ENCODE measurements at places on chromosomes 6 and 20.

DNA sequence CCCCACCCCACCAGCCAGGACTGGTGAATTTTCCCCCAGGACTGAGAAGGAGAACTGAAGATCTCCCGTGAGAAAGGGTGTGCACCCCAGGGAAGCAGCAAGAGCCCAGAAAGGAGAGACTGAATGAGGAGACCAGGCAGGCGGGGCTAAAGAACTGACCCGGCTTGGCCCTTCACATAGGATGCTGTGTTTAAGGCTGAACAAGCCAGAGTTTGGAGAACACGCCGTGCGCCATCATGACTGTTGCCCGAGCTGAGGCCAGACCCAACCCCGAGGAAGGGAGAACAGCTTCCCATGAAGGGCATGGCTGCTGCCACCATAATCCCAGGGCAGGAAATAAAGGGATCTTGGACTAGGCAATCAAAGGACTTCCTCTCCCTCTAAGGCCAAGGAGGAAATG is 104.7 kb upstream of the SRSF6 start:
- no peak for DNase-seq

GRCh38 chr6:21883595-21884328 is 290.2 kb downstream of the SOX4 start:
- DNase-seq: peak; percentile 46

DNA sequence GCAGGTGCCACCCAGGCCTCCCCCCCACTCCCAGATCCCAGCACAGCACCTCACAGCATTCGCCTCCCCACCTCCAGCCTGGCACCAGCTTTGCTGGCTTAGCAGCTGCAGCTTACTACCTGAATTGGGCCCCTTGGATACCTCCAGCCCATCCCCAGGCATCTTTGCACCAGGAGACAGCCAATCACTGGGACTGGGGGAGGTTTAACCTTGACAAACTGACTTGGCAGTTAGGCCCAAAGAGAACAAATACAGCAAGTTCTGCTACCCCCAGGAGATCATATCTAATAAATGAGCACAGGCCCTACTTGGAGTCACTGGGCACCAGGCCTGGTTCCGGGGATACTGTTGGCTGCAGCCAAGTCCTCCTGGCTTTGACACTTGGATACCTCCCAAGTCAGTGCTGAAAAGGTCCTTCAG is 8.8 kb downstream of the PDRG1 start:
- DNase-seq: no peak

- no peak for DNase-seq
Measured at GRCh38 chr20:50450881-50451752, 59.1 kb upstream of the PTPN1 start.

DNA sequence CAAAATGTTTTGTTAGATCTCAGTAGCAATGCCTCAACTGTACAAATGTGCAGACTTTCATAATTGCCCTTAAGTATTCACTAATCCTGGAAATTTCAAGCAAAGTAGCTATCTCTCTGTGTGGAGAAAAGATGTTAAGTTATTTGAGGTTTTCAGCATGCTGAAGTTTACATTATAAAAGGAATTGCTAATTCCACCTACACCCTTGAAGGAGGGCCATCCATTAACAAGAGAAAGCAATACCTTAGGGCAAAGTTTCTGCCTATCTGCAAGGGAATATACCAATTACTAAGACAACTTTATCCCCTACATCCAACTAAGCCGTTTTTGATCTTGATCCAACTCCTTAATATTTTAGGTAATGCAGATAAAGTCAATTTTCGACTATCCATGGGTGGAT is 380.7 kb upstream of the BTBD3 start:
- DNase-seq: no peak

DNA sequence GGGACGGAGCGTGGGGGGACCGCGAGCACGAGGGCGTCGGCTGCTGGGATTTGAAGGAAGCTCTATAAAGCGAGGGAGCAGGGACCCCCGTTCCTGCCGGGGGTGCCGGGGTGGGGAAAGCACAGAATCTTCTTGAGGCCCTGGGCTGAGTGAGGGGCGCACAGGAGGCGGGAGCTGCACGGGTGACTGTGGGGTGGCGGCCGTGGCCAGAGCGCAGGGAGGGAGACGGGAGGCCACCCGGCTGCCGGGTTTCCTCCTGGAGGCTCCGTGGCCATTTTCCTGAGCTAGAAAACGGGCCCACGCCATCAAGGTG is 385.1 kb downstream of the SMOC2 start:
- no peak for DNase-seq

GRCh38 chr6:16301511-16301910 is 63.1 kb downstream of the GMPR start:
- DNase-seq: no peak

- DNase-seq: peak; percentile 26
Measured at GRCh38 chr6:69866351-69866769, at the start of gene COL19A1. COL19A1 (plus strand) TSS chr6:69866556; CDS start chr6:69879568, 13,012 bp downstream.

GRCh38 chr20:46433051-46433450 is 26.6 kb upstream of the ELMO2 start:
- DNase-seq: no peak

DNA sequence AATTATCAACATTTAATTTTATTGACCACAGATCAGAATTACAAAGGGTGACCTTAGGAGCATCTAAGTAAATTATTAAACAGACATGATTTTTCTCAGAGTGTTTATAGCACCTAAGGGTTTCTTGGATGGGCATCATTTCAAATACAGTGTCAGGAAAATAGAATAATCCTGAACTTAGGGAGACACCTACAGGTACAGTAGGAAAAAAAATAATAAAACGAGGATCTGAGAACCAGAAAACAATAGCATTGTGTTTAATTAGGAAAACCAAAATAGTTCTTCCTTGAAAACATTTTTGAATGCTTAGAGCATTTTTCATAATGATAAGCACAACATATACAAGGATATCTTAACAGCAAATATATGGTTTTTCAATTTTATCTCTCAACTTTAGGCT is 39.2 kb downstream of the MMUT start:
- peak; percentile 56 for DNase-seq

GRCh38 chr20:10639077-10639736 is 34.6 kb downstream of the JAG1 start:
- DNase-seq: no peak

DNA sequence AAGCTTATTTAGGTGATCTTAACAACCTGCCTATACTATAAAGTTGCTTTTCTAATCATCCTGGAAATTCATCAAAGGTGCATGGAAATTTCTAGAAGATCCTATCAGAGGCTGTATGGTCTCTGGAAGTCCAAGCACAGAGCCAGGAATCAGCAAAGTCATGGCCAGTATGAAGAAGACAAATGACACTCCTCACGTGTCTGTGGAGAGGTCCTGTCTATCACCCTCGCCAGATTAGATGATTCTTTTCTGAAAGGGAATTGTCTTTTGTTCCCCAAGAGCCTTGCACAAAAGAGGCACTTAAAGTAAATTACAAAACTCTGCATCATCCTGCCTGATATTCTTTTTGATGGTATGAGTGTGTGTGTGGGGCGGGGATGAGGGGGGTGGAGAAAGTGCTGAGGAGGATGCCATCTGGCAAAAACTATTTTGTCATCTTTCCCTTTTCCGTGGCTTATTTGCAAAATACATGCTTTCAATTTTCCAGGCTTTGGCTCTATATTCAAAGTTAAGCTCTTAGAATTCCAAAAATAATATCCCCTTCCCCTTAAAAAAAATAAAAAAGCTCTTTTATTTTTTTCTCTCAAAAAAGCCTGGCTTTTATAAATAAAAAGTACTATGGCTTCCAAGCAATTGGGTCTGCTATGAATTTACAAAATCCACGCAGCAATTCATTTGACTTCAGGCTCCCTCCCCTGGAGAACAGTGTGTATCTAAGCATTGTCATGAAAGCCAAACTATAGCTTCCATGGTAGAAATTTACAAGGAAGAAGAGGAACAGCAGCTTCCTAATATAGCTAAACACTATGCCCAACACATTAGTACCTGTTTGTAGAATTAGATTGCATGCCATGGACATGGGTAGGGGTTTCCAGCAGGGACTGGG is 185.2 kb upstream of the ARG1 start:
- no peak for DNase-seq

DNA sequence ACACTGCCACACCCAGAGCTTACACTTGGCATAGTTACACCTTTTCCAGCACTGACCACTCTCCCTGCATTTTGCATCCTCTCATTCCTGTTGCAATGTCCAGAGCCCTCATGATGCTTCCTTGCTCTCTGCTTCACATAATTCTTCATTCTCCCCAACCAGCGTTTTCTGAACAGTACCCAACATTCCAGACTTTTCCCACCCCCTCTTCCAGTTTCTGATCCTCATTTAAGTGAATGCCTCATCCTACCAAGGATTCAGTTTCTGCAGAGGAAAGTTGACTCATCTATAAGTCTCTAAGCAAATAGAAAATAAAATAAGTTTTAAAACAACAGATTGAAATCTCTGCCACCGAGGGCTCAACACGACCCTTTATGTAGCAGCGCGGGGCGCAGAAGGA is 321.3 kb upstream of the TCF21 start:
- no peak for DNase-seq

- DNase-seq: no peak
Measured at GRCh38 chr20:64103871-64104666, 3.3 kb downstream of the NPBWR2 start.

DNA sequence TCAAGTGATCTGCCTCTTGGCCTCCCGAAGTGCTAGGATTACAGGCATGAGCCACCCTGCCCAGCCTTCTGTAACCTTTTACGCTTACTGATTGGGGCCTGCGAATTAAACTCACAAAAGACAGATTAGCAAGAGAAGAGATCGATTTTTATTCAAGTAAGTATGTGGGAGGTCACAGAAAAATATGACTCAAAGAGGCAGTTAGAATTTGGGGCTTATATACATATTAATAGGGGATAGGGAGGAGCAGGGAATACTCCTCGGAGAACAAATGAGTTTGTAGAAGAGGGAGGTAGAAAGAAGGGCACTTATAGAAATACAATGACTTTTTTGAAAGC is 78.9 kb downstream of the CD24 start:
- no peak for DNase-seq

GRCh38 chr6:3849681-3850450 is 693 bp downstream of the FAM50B start:
- no peak for DNase-seq

- DNase-seq: peak; percentile 39
Measured at GRCh38 chr6:44255871-44256774, 1.2 kb downstream of the SLC35B2 start.

- DNase-seq: no peak
Measured at GRCh38 chr6:164133095-164133494, 718.6 kb downstream of the QKI start.

DNA sequence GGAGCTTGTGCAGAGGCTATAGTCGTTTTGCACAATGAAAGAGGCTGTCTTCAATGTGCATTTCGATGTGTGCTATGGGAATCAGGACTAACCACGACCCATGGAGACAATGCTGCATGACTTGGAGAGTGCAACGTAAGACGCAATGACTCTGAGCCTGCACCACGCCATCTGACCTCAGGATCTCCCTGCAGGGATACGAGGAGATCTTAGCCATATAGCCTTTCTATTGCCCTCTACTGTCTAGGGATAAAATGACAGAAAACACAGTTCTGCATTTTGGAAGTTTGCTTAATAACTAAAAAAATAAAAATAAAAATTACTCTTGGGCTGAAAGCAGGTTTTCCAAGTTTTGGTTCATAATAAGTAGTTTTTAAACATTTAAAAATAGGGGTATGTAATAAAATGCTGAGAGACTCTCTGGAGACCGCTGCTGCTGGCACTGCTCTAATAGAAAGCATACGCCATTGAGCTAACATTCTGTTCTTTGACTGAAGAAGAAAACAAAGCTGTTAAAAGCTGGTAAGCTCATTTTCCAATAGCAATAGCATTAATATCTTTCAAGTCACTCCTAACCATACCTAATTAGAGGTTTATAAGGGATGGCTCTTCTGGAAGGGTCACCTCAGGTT is 87.2 kb downstream of the PDE7B start:
- DNase-seq: no peak

DNA sequence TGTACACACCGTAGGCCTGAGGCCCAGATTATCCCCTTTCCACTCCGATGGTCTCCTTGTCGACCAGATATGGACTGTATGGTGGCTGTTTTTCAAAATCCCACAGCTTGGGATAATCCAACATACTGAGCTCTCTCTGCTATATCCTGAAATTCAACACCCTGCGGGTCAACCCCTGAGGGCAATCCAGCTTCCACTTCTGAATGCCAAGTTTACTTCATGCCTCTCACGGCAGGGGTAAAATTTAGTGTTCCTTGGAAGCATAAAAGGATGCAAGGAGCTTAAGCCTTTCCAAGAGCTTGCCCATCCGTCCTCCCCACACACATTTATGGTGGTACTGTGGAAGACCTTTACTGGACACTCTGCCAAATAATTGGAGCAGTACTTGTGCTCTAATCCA is 90.7 kb downstream of the PLG start:
- DNase-seq: no peak

DNA sequence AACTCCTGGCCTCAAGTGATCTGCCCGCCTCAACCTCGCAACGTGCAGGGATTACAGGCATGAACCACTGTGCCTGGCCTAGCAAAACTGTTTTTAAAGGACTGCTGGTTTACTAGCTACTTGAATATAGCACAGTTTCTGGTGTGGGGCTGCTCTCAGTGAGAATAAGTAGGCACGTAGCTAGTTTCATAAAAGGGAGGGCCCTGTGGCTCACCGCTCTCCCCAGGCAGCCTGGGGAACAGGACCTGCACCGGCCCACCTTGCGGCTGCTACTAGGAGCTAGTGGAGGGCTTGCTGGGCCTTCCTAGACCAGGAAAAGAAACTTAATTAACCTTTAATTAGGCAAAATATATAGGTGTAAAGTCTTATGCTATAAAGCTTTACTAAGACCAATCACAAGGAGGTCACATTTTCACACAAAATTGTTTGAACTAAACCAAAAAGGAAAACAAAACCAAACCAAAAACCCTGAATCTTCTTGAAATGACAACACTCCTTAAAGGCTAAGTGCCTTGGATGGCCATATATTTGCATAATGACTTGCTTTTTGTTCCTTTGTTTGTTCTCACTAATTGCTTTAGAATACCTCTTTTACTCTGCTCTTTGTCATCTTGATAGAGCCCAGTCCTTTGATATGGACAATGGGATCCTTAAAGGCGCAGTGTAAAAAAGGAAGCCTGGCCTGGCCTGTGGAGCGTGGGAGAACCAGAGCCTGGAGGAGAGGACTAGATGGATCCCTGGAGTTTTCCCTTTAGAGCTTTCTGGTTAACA is 69.5 kb upstream of the SAMD5 start:
- no peak for DNase-seq

Measured in NCI-H1105 treated with DMSO at 0.1 percent for 48 hours (cell line).